ENCODE measurements at places on chromosomes 5 and 9.

- DNase-seq = no peak
Measured at GRCh38 chr9:12785260-12785770, 10.5 kb downstream of the LURAP1L start.

GRCh38 chr9:69427286-69427685, 102.3 kb downstream of the ENTREP1 start:
- DNase-seq = no peak

DNA sequence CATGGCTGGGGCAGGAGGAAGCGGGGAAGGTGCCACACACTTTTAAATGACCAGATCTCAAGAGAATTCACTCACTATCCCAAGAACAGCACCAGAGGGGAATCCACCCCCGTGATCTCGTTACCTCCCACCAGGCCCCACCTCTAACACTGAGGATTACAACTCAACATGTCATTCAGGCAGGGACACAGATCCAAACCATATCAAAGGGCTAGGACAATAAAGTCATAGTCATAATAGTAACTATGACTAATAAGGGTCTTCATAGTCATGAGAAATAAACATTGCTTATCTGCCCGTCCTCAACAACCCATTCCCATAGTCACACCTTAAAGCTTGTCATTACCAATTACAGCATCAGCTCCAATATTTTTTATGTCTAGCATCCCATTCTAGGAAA, 65.3 kb upstream of the SMC2 start:
- no peak for DNase-seq

- DNase-seq = peak; percentile 21
Measured at GRCh38 chr9:135085830-135086546, 1.5 kb upstream of the OLFM1 start.

GRCh38 chr9:133741716-133742115, 3.6 kb upstream of the SARDH start:
- no peak for DNase-seq

DNA sequence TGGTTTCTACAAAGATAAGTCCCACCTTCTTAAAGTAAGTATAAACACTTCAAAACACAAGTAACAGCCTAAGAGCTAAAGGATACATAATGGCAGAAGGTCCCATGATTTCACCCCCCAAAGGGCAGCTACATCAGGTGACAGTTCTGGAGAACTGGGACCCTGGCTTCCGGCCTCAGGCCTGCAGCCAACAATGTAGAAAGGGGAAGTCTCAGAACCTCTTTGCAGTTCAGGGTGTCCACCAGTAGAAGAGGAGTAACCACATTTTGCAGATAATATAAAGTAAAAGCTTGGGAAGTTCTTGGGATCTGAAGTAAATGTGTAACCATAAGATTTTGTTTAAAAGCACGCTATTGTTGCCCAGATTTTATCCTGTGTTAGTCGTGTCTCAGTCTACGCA, 267.4 kb upstream of the VLDLR start:
- no peak for DNase-seq

DNA sequence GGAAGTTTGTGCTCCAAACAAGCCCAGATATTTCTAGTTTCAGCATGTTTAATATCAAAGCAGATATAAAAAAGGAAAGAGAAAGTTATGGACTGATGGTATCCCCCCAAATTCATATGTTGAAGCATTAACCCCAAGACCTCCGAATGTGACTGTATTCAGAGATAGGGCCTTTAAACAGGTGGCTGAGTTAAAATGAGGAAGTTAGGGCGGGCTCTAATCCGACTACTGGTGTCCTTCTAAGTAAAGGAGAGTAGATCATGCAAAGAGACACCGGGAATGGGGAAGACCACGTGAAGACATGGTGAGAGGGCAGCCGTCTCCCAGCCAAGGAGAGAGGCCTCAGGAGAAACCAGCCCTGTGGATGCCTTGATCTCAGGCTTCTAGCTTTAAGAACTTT, 324.1 kb upstream of the KIF2A start:
- DNase-seq = no peak

DNA sequence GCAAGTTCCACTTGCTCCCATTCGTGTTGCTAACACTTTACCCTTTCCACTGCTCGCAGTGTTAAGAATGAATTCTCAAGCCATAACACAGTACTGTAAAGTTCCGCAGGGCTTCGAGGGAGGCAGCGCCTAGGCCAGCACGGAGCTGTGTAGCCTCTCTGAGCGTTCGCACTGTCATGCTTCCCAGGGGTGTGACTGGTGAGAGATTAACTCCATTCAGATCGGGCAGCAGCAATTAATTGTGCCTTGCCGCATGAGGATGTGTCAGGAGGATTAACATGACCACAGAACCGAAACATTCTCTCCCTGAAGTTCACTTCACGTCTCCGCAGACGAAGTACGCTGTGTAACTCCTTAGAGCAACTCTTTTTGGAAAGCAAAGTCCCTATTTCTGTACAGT, 23.2 kb downstream of the ZBTB34 start:
- DNase-seq = no peak

- DNase-seq = peak; percentile 46
Measured at GRCh38 chr5:32076699-32077695, 97.1 kb downstream of the GOLPH3 start.

Data from NCI-H510A treated with DMSO at 0.1 percent for 48 hours (cell line).